ENCODE measurements at places on chromosomes 4 and X.

GRCh38 chrX:134554291-134554690, 94.3 kb downstream of the HPRT1 start:
- H3K4me3 ChIP-seq = no peak overlapping the region
- H3K27ac ChIP-seq = no peak overlapping the region
- H3K4me1 ChIP-seq = no peaks in the 10 kb centered on the region
- H3K36me3 ChIP-seq = no peaks in the 10 kb centered on the region

- H3K27me3 ChIP-seq = no peaks in the 10 kb centered on the region
- H3K27ac ChIP-seq = no peak overlapping the region
- H3K36me3 ChIP-seq = no peaks in the 10 kb centered on the region
- peak overlapping the region; percentile 38 for H3K4me3 ChIP-seq
Observed at GRCh38 chr4:186485561-186486062, 69.8 kb downstream of the MTNR1A start.

DNA sequence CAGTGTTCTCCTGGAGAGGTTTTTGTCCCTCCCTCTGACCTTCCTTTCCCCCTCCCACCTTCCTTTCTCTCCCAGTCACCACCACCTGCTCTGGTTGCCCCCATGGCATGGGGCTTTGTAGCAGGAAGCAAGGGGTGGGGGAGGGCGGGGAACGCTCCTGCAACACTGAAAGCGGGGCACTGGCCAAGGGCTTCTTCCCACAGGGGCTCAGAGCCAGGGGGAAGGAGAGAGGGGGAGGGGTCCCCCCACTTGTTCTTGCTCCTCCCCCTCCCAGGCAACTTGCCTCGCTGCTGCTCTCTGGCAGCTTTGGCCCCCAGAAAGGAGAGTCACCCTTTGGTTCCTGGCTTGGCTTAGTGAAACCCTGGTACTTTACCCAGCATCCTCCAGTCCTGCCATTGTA, 48.4 kb downstream of the BCORL1 start:
- H3K36me3 ChIP-seq = no peaks in the 10 kb centered on the region
- H3K27me3 ChIP-seq = no peaks in the 10 kb centered on the region
- H3K27ac ChIP-seq = no peak overlapping the region
- no peaks in the 10 kb centered on the region for H3K4me1 ChIP-seq
- no peak overlapping the region for H3K4me3 ChIP-seq
- no peak for DNase-seq

DNA sequence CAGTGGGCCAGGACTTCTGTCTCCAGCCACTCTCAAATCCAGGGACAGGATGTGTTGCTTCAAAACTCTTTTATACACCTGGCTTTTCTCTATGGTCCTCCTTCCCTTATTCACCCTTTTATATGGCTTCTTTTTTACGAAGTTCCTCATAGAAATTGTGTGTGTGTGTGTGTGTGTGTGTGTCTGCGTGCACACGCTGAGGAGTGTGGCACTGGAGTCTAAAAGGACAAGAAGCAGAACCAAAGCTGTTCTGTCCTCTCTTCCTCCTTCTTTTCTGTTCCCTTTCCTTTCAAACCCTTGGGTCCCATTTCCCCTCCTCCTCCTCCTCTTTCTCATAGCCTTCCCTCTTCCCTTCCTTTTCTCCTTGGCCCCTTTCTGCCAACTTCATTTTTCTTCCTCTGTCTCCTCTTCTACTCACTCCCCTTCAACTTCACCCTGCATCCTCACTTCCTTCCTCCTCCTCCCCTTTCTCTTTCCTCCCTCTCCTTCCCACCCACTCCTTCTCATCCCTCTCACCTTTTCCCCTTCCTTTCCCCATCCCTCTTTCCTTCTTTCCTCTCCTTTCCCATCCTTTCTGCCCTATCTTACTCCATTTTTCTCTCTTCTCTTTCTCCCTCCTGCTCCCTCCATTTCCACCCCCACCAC, 360.5 kb downstream of the MID1IP1 start:
- H3K4me3 ChIP-seq = no peak overlapping the region
- no peaks in the 10 kb centered on the region for H3K4me1 ChIP-seq
- H3K27me3 ChIP-seq = no peaks in the 10 kb centered on the region
- DNase-seq = no peak
- H3K36me3 ChIP-seq = no peaks in the 10 kb centered on the region

DNA sequence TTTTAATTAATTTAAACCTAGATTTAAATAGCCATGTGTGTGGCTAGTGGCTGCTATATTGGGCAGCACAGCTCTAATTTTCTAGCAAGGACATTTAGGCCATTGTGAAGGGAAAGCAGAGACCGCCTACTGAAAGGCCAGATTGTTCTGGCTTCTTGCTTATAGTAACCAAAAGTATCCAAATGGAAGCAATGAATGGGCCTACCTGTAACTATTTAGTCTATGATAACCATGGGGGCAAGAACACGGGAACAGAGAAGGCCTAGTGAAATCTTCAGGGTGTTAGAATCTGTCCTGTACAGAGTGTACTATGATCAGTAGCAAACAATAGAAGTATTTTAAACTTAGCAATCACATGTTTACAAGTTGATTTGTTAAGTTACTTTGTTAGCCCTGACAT, 16.5 kb upstream of the HPRT1 start:
- H3K36me3 ChIP-seq = no peaks in the 10 kb centered on the region
- H3K27me3 ChIP-seq = no peaks in the 10 kb centered on the region
- no peak overlapping the region for H3K27ac ChIP-seq
- H3K4me1 ChIP-seq = no peaks in the 10 kb centered on the region

DNA sequence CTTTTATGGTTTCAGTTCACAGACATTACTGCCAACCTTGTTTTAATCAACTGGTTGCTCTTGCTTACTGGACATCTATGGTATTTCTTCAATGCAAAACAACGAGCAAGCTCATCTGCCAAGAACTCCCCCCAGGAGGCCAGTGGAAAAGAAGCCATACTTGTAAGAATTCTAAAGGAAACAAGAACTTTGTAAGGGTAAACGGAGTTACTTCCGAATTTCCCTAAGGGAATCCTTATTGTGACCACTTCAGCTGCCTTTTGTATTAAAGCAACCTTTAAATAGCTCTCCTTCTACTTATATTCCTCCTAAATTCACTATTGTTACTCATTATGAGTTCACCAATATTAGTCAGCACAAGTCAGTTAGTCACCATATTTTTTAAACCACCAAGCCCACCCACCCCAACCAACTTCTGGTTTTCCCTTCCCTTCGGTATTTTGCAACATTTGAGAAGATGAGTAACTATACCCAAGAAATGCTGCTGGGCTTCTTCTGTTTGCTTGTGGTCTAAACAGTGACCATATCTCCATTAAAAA, 602.8 kb upstream of the DIPK2B start:
- H3K27ac ChIP-seq = peak overlapping the region; percentile 28
- no peaks in the 10 kb centered on the region for H3K27me3 ChIP-seq
- no peak for DNase-seq
- no peaks in the 10 kb centered on the region for H3K36me3 ChIP-seq
- peaks cover 10% of the 10 kb centered on the region for H3K4me1 ChIP-seq
- no peak overlapping the region for H3K4me3 ChIP-seq

GRCh38 chr4:20684852-20685763, 15.2 kb upstream of the PACRGL start:
- H3K4me3 ChIP-seq = no peak overlapping the region
- no peaks in the 10 kb centered on the region for H3K36me3 ChIP-seq
- no peaks in the 10 kb centered on the region for H3K27me3 ChIP-seq
- no peak overlapping the region for H3K27ac ChIP-seq

DNA sequence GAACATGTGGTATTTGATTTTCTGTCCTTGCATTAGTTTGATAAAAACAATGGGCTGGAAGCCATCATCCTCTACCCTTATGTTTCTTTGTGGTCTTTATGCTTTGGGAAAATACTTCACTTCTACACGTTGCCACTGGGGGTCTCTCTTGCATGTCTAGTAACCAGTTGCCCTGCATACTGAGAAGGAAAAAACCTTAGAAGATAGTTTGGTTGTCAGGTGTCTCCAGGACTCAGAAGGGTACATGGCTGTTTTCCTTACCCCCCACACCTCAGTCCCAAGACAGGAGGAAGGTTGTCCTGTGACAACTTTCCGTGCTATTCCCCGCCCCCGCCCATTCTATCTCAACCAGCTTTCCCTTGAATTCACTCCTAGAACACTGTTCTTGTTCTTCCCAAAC, 62.1 kb upstream of the LANCL3 start:
- no peak overlapping the region for H3K27ac ChIP-seq
- H3K4me1 ChIP-seq = no peaks in the 10 kb centered on the region
- no peaks in the 10 kb centered on the region for H3K27me3 ChIP-seq
- no peak for DNase-seq
- H3K36me3 ChIP-seq = no peaks in the 10 kb centered on the region

DNA sequence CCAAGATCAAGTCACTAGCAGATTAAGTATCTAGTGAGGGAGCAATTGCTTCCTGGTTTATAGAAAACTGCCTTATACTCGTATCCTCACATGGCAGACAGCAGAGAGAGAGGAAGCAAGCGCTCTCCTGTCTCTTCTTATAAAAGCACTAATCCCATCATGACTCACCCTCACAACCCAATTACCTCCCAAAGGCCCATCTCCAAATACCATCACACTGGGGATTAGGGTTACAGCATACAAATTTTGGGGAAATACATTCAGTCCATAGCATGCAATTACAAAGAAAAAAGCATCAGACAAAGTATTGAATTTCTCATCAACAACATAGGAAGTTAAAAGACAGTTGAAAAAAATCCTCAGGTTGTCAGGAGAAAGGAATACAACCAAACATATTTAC, 292.6 kb downstream of the IQCM start:
- H3K27me3 ChIP-seq = no peaks in the 10 kb centered on the region
- H3K27ac ChIP-seq = no peak overlapping the region
- DNase-seq = no peak
- no peaks in the 10 kb centered on the region for H3K36me3 ChIP-seq
- H3K4me1 ChIP-seq = no peaks in the 10 kb centered on the region

- H3K4me1 ChIP-seq = no peaks in the 10 kb centered on the region
- DNase-seq = no peak
- no peaks in the 10 kb centered on the region for H3K36me3 ChIP-seq
Observed at GRCh38 chrX:462853-463252, 76.1 kb upstream of the PPP2R3B start.

DNA sequence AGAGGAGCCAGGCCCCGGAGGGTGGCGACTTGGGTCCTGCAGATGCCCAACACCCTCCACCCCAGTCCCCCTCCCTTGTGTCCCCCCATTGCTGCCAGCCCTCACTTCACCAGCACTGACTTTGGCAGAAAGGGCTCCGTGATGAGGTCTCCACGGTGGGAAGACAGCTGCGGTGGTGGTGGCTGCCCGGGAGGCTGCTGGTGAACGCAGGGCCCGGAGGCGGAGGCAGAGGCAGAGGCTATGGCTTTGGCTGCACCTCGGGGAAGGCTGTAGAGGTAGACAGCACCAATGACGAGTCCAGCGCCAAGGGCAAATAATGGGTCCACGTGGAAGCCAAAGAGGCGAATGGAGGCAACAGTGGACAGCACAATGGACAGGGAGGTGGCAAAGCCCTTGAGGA, 6.8 kb downstream of the SLC35A2 start:
- no peaks in the 10 kb centered on the region for H3K36me3 ChIP-seq
- H3K4me3 ChIP-seq = no peak overlapping the region
- H3K4me1 ChIP-seq = no peaks in the 10 kb centered on the region
- H3K27me3 ChIP-seq = no peaks in the 10 kb centered on the region
- DNase-seq = no peak

- H3K4me1 ChIP-seq = peaks cover 18% of the 10 kb centered on the region
- H3K27me3 ChIP-seq = no peaks in the 10 kb centered on the region
- H3K36me3 ChIP-seq = no peaks in the 10 kb centered on the region
- H3K4me3 ChIP-seq = no peak overlapping the region
Observed at GRCh38 chr4:18014269-18014668, 7.3 kb downstream of the LCORL start.

GRCh38 chrX:253451-254297, 27.5 kb upstream of the PLCXD1 start:
- H3K36me3 ChIP-seq = no peaks in the 10 kb centered on the region
- peak; percentile 89 for DNase-seq
- no peaks in the 10 kb centered on the region for H3K27me3 ChIP-seq
- no peak overlapping the region for H3K27ac ChIP-seq
- no peak overlapping the region for H3K4me3 ChIP-seq

DNA sequence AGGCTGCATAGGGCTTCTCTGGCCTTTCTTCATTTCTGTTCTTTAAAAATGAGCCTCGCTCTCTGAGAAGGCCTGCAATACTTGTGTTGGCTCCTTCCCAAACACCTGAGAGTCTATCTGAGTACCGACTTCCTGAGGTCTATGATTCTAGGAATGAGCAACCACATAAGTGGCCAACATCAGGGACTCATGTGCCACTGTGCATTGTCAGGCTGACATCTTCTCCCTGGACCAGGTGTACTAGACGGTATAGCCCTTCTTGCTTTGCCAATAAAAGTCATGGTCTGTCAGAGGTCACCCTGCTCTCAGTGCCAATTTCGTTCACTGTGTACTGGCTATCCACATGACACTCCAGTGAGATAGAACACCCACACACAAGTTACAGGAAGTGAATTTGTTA, 67.4 kb upstream of the EPHA5 start:
- no peaks in the 10 kb centered on the region for H3K27me3 ChIP-seq
- no peak overlapping the region for H3K27ac ChIP-seq
- no peak for DNase-seq
- no peak overlapping the region for H3K4me3 ChIP-seq

- H3K36me3 ChIP-seq = no peaks in the 10 kb centered on the region
- no peaks in the 10 kb centered on the region for H3K27me3 ChIP-seq
- H3K4me1 ChIP-seq = no peaks in the 10 kb centered on the region
- H3K4me3 ChIP-seq = no peak overlapping the region
Observed at GRCh38 chr4:106522839-106523238, 154.3 kb upstream of the GIMD1 start.

- H3K27me3 ChIP-seq = no peaks in the 10 kb centered on the region
- H3K4me1 ChIP-seq = no peaks in the 10 kb centered on the region
- H3K4me3 ChIP-seq = no peak overlapping the region
- DNase-seq = no peak
Observed at GRCh38 chrX:39150220-39150619, 349.0 kb downstream of the MID1IP1 start.

GRCh38 chrX:22063284-22063683, 31.2 kb downstream of the PHEX start:
- no peak for DNase-seq
- peaks cover 4% of the 10 kb centered on the region for H3K27me3 ChIP-seq
- H3K4me1 ChIP-seq = no peaks in the 10 kb centered on the region
- H3K4me3 ChIP-seq = no peak overlapping the region

- H3K4me3 ChIP-seq = no peak overlapping the region
- H3K36me3 ChIP-seq = no peaks in the 10 kb centered on the region
- DNase-seq = no peak
- peaks cover 6% of the 10 kb centered on the region for H3K4me1 ChIP-seq
- H3K27me3 ChIP-seq = no peaks in the 10 kb centered on the region
- no peak overlapping the region for H3K27ac ChIP-seq
Observed at GRCh38 chr4:89247951-89248350, 59.6 kb downstream of the GPRIN3 start.
